Stimulated activated CD8-positive, alpha-beta memory T cell treated with anti-CD3 and anti-CD28 coated beads, Interleukin-12 subunit alpha, Interleukin-12 subunit beta, amount 100 ng/mL, for 4 hours (primary cell): ENCODE measurements at places on chromosomes 6 and 20.

DNA sequence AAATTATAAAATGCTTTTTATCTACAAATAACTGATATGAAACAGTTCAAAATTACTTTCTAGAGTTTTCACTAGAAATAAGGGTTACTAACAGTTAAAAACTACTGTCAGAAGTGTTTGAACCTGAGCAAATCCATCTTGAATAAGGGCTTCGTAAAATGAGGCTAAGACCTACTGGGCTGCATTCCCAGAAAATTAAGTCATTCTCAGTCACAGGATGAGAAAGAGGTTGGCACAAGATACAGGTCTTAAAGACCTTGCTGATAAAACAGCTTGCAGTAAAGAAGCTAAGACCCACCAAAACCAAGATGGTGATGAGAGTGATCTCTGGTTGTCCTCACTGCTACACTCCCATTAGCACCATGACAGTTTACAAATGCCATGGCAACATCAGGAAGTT, 93.7 kb downstream of the PLG start:
- no peak for DNase-seq

- DNase-seq = no peak
Observed at GRCh38 chr20:10291568-10292248, 73.1 kb downstream of the SNAP25 start.

DNA sequence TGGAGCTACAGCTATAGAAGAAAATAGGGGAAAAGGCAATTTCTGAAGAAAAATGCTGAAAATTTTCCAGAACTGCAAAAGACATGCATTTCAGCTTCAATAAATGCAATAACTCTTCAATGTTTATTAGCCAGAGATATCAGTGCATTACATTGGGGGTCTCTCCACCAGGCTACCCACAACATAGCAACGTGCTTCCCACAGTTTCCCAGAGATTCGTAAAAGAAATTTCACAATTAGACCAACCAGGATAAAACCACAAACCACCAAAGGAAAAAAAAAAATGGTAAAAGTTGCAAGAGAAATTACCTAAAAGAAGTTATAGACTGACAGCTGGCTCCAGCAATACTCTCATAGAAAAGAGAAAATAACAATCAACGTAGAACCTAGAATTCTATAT, 16.0 kb downstream of the LY86 start:
- DNase-seq = no peak

DNA sequence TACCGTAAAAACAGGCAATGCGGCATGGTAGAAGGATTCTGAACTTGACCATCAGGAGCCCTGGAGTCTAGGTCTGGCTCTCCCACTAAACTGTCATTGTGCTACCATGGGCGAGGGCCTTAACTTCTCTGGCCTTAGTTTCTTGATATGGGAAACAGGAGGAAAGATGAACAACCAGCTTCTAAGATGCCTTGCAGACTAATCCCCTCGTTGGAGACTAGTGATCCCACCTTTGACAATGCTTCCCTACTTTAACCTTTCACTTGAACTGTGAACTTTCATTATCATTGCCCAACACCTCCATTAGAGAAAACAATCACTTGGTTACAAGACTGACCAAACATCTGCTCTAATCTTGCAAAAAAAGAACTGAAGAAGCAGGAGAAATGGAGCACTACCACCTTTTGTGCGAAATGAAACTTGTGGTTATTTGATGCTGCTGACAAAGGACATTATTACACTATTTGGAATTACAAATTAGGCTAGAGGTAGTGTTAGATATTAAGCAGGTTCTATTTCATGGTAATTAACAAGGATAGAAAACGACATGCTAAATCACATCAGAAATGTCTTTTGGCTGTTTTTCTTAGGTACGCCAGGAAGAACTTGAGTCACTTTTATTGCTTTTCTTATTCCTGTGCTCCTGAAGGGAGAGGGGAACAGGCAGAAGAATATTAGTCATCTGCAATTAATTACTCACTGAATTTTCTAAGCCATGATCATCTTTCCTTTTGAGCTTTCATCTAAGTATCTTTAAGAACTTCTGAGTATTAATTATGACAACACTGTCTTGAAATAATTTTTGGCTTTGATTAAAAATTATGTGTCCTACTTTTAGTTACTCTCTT, 39.1 kb upstream of the ARHGAP18 start:
- DNase-seq = no peak

DNA sequence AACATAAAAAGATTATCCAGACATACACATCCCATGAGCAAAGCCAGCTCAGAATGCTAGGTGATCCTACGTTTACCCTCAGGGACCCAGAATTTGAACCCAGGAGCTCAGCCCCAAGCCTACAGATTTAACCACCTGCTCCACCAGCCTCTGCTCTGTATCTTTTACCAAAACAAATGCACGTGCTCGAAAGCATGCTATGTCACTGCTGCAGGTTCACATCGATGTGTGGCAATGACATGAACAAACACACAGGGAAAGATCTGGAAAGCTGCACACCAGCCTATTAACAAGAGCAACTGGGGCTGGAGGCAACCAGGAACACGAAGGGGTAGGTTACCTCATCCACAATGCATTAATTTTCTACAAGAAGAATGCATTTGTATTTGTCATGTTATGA, 32.1 kb downstream of the PREX1 start:
- DNase-seq = no peak
